ENCODE measurements at places on chromosomes 16 and 17. TPM values are rescaled to one million over a fixed set of nuclear protein-coding genes. Genes with fewer than 3 reads are reported as not detected.

Gene ZFPM1
- total RNA-seq, result 0.49 TPM

Gene COX4I1
- total RNA-seq, result 164 TPM

Gene CD300E
- total RNA-seq, result under 0.01 TPM

Gene OR2C1
- 0.49 TPM for total RNA-seq

Gene CCL2
- total RNA-seq, result 0.74 TPM

Gene ACSM2A
- total RNA-seq, result not detected

Gene ABCA3
- total RNA-seq, result 47.2 TPM

Gene HES7
- 0.98 TPM for total RNA-seq

Gene EVPLL
- not detected for total RNA-seq

Gene METTL26
- 23.1 TPM for total RNA-seq

Gene PRSS33
- 0.25 TPM for total RNA-seq

Gene SLC47A2
- 0.74 TPM for total RNA-seq

Gene KRT39
- not detected for total RNA-seq

Gene CLEC18A
- 0.74 TPM for total RNA-seq

Gene MEOX1
- 0.25 TPM for total RNA-seq

Gene PTGES3L
- 1.5 TPM for total RNA-seq

Gene BRIP1
- 3.0 TPM for total RNA-seq

Gene ATAD5
- 7.9 TPM for total RNA-seq

Gene G6PC3
- 11.3 TPM for total RNA-seq

Gene CDK3
- total RNA-seq, result 3.0 TPM

Gene PHKG2
- 8.4 TPM for total RNA-seq

Gene ASB16
- total RNA-seq, result not detected

Gene TP53TG3E
- not detected for total RNA-seq

Gene CRHR1
- total RNA-seq, result 37.6 TPM

Gene CD300H
- total RNA-seq, result not detected

Gene RAMP2
- 10.1 TPM for total RNA-seq

Gene IRX5
- total RNA-seq, result not detected

Gene VASN
- 2.5 TPM for total RNA-seq

Gene RNF135
- total RNA-seq, result 2.2 TPM

Gene ADAMTS18
- 0.49 TPM for total RNA-seq

Gene PIK3R6
- 1.2 TPM for total RNA-seq

Gene CD300LG
- total RNA-seq, result not detected

Gene EVPL
- total RNA-seq, result under 0.01 TPM

All from temporal lobe (tissue), 4 donors.